ENCODE measurements at places on chromosomes 2 and 18. TPM values are rescaled to one million over a fixed set of nuclear protein-coding genes. Genes with fewer than 3 reads are reported as not detected.
A peak's percentile ranks its signal among the peaks of the same experiment; 100 is the strongest.

DNA sequence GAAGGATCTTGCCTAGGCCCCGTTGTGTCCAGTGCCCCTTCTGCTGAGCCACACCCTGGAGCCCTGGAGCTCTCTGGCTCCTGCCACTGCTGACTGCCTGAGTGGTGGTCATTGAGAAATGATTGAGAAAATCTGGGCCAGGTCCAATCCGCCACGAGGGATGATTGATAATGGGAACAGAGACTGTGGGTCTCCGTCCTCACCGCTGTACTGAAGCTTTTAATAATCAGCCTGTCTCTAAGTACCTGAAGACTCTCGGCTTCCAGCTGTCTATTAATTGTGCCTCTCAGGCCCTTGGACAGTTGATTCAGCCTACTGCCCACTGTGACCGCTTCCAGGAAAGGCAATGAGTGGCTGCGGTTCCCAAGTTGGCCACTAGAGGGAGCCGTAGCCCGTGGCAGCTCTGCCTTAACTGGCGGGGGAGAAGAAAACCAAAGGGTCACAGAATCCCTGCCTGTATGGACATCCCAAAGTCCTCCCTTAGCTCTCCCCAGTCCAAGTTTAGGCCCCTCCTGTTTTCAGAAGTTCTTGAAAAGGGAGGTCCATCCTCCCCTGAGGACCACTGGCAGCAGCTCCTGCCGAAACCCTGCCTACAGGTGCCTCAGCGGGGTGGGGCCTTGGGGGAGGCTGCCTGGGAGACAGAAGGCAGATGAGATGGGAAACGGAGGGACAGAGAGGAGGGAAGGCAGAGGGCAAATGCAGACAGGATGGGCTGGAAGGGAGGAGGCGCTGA, 213.6 kb downstream of the TNS1 start:
- DNase-seq: peak; percentile 83
- no peaks in the 10 kb centered on the region for H3K4me1 ChIP-seq
- H3K36me3 ChIP-seq: no peaks in the 10 kb centered on the region
- peaks cover 39% of the 10 kb centered on the region for H3K27me3 ChIP-seq

- H3K27me3 ChIP-seq: no peaks in the 10 kb centered on the region
- H3K4me3 ChIP-seq: no peak overlapping the region
- H3K4me1 ChIP-seq: no peaks in the 10 kb centered on the region
- no peak for DNase-seq
- no peak overlapping the region for H3K27ac ChIP-seq
- peaks cover 4% of the 10 kb centered on the region for H3K36me3 ChIP-seq
Observed at GRCh38 chr2:134782792-134783191, 55.6 kb upstream of the ACMSD start.

DNA sequence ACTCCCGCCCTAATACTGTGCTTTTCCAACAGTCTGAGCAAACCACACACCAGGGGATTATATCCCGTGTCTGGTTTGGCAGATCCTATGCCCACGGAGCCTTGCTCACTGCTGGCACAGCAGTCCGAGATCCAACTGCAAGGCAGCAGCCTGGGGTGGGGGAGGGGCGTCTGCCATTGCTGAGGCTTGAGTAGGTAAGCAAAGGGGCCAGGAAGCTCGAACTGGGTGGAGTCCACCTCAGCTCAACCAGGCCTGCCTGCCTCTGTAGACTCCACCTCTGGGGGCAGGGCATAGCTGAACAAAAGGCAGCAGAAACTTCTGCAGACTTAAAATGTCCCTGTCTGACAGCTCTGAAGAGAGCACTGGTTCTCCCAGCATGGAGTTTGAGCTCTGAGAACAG, 44.2 kb downstream of the LNPK start:
- DNase-seq: no peak
- H3K4me3 ChIP-seq: no peak overlapping the region
- H3K36me3 ChIP-seq: no peaks in the 10 kb centered on the region
- H3K27ac ChIP-seq: no peak overlapping the region
- H3K4me1 ChIP-seq: peaks cover 7% of the 10 kb centered on the region
- H3K27me3 ChIP-seq: no peaks in the 10 kb centered on the region

- no peak overlapping the region for H3K4me3 ChIP-seq
- DNase-seq: no peak
- H3K27me3 ChIP-seq: no peaks in the 10 kb centered on the region
- H3K4me1 ChIP-seq: no peaks in the 10 kb centered on the region
- H3K27ac ChIP-seq: no peak overlapping the region
Observed at GRCh38 chr2:215060861-215061536, 77.4 kb downstream of the ABCA12 start.

GRCh38 chr18:60485201-60485600, 112.6 kb upstream of the MC4R start:
- H3K4me1 ChIP-seq: no peaks in the 10 kb centered on the region
- no peak for DNase-seq
- no peak overlapping the region for H3K27ac ChIP-seq
- H3K4me3 ChIP-seq: no peak overlapping the region
- no peaks in the 10 kb centered on the region for H3K36me3 ChIP-seq

- H3K27ac ChIP-seq: peak overlapping the region; percentile 64
- peaks cover 43% of the 10 kb centered on the region for H3K36me3 ChIP-seq
- H3K4me3 ChIP-seq: no peak overlapping the region
- no peaks in the 10 kb centered on the region for H3K27me3 ChIP-seq
- peaks cover 19% of the 10 kb centered on the region for H3K4me1 ChIP-seq
Observed at GRCh38 chr2:9596621-9597311, 34.0 kb downstream of the YWHAQ start.

- no peak overlapping the region for H3K27ac ChIP-seq
- H3K4me3 ChIP-seq: no peak overlapping the region
- no peaks in the 10 kb centered on the region for H3K36me3 ChIP-seq
- DNase-seq: no peak
- H3K27me3 ChIP-seq: no peaks in the 10 kb centered on the region
- H3K4me1 ChIP-seq: no peaks in the 10 kb centered on the region
Observed at GRCh38 chr2:225765820-225766219, 366.3 kb downstream of the NYAP2 start.

DNA sequence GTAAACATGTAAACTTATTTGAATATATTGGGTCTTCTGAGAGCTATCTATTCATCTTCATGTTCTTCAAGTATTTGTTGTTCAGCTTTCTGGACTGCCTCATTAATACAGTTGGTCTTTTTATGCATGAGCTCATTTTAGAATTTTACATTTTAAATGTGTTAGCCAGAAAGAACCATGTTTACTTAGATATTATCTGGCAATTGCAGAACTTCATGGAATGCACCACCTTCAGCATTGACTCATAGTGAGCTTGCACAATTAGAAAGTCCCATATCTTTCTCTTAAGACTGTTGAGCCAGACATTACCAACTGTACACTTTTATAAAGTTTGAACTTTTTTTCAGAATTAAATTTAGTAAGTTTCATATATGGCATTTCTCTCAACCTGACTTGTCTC, 536.7 kb downstream of the RIT2 start:
- H3K27ac ChIP-seq: no peak overlapping the region
- no peaks in the 10 kb centered on the region for H3K36me3 ChIP-seq
- no peak for DNase-seq

- H3K27ac ChIP-seq: peak overlapping the region; percentile 16
- peaks cover 21% of the 10 kb centered on the region for H3K4me1 ChIP-seq
- H3K36me3 ChIP-seq: peaks cover 6% of the 10 kb centered on the region
- H3K4me3 ChIP-seq: no peak overlapping the region
- no peaks in the 10 kb centered on the region for H3K27me3 ChIP-seq
Observed at GRCh38 chr2:189837326-189837725, 53.1 kb downstream of the PMS1 start.

GRCh38 chr2:234066587-234066986, 16.1 kb downstream of the SPP2 start:
- DNase-seq: no peak
- H3K4me1 ChIP-seq: peaks cover 8% of the 10 kb centered on the region
- no peak overlapping the region for H3K27ac ChIP-seq
- no peaks in the 10 kb centered on the region for H3K27me3 ChIP-seq
- H3K4me3 ChIP-seq: no peak overlapping the region

- no peak overlapping the region for H3K27ac ChIP-seq
- no peaks in the 10 kb centered on the region for H3K27me3 ChIP-seq
- H3K4me1 ChIP-seq: peaks cover 16% of the 10 kb centered on the region
- peaks cover 22% of the 10 kb centered on the region for H3K36me3 ChIP-seq
Observed at GRCh38 chr2:202037086-202037485, 3.4 kb downstream of the FZD7 start.

DNA sequence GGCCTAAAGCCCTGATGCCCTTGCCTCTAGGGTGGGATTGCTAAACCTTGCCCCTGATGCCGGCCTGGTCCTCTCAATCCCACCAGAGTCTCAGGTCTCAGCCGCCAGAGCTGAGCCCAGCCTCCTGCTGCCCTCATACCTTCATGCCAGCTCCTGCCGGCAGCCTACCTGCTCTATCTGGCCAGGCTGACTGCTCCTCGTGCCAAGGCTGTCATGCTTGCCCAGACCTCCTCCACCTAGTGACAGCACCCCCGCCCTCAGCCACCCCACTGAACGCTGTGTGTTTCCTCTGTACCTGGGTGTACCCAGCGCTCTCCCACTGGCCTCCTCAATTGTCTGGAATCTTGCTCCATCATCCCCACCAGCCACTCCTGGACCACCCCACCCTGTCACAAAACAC, 120.1 kb downstream of the CACNB4 start:
- DNase-seq: no peak
- H3K4me3 ChIP-seq: no peak overlapping the region
- H3K36me3 ChIP-seq: no peaks in the 10 kb centered on the region
- H3K4me1 ChIP-seq: no peaks in the 10 kb centered on the region
- H3K27ac ChIP-seq: no peak overlapping the region

- no peak for DNase-seq
- no peaks in the 10 kb centered on the region for H3K4me1 ChIP-seq
- H3K36me3 ChIP-seq: peaks cover 23% of the 10 kb centered on the region
- no peak overlapping the region for H3K27ac ChIP-seq
- H3K4me3 ChIP-seq: no peak overlapping the region
Observed at GRCh38 chr2:232829988-232830387, 40.1 kb upstream of the SNORC start.

DNA sequence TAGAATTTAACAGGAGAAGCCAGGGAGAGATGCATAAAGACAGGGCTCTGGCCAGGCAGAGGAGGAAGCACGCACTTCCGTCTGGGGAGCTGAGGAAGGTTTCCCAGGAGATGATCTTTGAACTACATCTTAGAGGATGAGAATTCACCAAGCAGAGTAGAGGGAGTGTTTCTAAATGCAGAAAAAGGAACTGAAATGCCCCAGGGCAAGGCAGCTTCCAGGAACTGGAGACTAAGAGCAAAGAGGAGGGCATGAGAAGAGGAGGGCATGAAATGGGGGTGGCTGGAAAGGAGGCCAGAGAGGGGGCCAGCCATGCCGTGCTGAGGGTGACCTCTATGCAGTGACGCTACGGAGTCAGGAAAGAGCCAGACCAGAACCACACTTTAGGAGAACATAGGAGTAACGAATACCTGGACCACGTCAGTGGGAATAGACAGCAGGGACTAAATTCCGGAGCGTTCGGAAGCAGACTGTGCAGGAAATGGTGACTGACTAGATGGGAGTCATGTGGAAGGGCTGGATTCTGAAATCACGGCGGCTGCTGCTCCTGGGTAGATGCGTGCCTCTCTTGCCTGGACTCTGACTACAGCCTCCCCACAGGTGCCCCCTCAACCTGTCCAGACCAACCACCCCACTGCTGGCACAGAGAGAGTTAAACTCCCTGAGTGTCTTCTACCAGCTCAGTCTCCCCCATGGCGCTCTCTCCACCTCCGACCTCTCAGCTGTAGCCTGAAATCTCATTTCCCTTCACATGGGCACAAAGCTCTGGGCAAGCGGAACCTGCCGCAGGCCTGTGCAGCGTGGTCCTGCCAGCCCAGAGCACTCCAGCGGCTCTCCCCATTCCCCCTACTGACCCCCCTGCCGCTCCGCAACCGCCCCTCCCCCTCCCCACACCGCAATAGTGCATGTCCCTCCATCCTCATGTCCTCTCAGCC, 87.0 kb upstream of the RTN4 start:
- H3K4me3 ChIP-seq: no peak overlapping the region
- H3K27ac ChIP-seq: no peak overlapping the region
- H3K4me1 ChIP-seq: peaks cover 56% of the 10 kb centered on the region
- H3K27me3 ChIP-seq: no peaks in the 10 kb centered on the region

DNA sequence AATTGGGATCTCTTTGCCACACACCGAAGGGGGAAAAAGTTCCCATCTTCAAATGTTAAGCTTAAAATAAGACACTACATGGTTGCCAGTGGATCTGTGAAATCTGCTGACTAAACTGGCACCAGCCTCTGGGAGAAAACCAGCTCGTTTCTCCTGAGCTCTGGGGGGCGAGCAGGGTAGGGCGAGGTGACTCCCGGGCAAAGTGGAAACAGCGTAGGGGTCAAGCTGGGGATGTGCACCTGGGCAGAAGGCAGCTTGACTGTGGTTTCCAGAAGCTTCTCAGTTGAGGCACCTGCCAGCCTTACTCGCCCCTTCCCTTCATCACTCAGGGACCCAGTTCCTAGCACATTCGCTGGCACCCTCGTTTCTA, 62.8 kb downstream of the SFXN5 start:
- no peak for DNase-seq
- H3K4me3 ChIP-seq: no peak overlapping the region
- H3K4me1 ChIP-seq: no peaks in the 10 kb centered on the region
- no peaks in the 10 kb centered on the region for H3K27me3 ChIP-seq
- H3K27ac ChIP-seq: no peak overlapping the region

DNA sequence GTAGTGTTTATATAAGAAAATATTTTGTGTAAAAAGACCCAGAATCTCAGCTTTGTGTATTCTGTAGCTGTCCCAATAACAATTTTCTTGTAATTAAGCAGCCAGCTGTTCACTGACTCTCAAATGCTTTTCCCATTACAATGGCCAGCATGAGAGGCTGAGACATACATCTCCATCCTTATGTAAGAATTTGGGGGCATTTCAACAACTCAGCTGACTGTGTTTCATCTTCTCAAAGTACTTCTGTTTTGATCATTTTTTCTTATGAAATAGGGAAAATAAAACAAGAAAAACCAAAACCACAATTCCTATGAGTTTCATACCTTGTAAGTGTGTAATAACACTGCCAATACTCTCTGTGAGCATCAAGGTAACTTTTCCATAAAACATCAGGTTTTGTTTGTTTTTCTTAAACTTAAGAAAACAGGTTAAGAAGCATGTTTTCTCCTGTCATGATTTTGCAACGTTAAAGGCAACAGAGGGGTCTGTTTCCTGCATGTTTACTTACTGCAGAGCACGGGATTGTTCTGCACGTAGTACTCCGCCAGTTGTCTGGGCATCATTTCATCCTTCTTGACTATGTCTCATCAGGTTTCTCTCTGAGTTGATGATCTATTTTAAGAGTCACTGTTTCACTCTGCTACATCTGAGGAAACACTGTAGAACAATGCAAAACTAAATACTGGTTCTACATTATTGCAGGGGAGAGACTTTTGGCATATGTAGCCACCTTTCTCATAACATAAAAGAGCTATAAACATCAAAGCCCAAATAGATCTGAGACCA, 62.9 kb upstream of the CYRIA start:
- H3K36me3 ChIP-seq: no peaks in the 10 kb centered on the region
- DNase-seq: no peak

GRCh38 chr2:9574331-9574730, 18.7 kb upstream of the ADAM17 start:
- no peak for DNase-seq
- no peaks in the 10 kb centered on the region for H3K27me3 ChIP-seq
- H3K4me3 ChIP-seq: no peak overlapping the region
- peak overlapping the region; percentile 39 for H3K27ac ChIP-seq
- H3K4me1 ChIP-seq: no peaks in the 10 kb centered on the region
- no peaks in the 10 kb centered on the region for H3K36me3 ChIP-seq

The ALLC gene
- total RNA-seq: not detected

The CHRND gene
- not detected for total RNA-seq

The UGT1A8 gene
- total RNA-seq: not detected

The PAX8 gene
- 14.5 TPM for total RNA-seq

The HOXD13 gene
- total RNA-seq: not detected

The ITM2C gene
- total RNA-seq: 55.0 TPM

The ASXL2 gene
- 42.8 TPM for total RNA-seq

The ANKRD62 gene
- total RNA-seq: not detected

The CRYGC gene
- not detected for total RNA-seq

The MPHOSPH10 gene
- total RNA-seq: 67.8 TPM

The ANKRD30B gene
- total RNA-seq: not detected

All from Calu3 (cell line).